AG04449 (cell line): ENCODE measurements at places on chromosomes 2 and 18.

GRCh38 chr18:58392324-58393000 is 236.4 kb downstream of the ALPK2 start:
- DNase-seq: no peak

- no peak for DNase-seq
Measured at GRCh38 chr2:169849710-169850109, 22.5 kb downstream of the UBR3 start.

DNA sequence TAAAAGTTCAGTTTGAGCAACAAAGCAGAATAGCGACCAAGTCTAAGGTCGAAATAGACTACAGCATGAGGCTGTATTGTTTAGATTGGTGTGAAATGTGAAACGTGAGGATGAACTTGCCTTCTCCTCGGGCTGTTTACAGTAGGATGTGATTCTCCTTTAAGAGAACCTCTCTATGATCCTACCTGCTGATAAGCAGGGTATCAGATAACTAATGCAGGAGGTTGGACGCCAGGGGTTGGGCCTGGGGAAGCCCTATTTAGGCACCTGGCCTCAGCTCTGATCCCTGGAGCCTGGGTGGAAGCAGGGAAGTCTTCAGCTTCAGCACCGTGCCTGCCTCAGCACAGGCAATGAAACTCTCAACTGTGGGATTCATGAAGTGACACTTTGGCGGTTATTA is 11.4 kb downstream of the CRYGD start:
- no peak for DNase-seq

DNA sequence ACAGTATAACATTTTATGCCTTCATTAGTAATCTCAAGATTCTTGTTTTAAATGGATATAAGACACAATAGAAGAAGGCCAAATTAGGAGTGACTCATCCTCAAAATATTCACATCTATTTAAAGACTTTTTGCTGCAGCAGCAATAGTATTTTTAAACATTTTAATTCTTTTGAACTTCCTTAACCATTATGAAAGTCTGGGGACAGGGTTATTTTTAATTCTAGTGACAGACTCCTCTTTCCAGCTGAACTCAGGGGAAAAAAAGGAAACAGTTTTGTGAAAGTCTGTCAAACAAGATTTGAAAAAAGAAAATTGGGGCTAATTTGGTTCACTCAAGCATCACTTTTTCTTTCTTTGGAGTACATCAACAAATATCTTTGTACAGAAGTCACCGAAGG is 541.8 kb downstream of the NUP35 start:
- no peak for DNase-seq

GRCh38 chr2:200856806-200857205 is 7.7 kb downstream of the CLK1 start:
- DNase-seq: no peak

DNA sequence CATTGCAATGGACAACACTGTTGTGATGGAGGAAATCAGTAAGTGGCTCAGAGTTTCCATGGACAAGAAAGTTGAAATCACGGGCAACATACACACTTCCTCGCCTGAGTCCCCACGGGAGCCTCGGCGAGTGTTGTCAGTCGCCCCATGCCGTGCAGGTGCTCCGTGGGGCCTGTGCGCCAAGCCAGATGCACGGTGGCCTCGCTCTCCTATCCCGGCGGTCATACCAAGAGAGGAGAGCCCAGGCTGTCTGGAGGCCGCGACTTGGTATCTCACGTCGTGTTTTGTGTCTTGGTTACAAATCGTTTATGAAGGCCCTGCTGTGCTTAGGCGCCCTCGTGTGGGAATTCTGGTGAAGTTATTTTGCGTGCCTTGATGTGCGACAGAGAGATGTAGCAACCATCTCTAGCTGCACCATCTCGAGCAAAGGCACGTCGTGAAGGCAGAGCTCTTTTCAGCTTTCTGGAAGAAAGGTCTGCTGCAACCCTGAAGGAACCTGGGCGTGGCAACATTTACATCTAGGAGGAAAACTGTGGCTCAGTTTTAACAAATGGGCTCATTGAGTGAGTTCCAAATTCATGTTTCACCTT is 21.8 kb downstream of the ATG4B start:
- DNase-seq: no peak

DNA sequence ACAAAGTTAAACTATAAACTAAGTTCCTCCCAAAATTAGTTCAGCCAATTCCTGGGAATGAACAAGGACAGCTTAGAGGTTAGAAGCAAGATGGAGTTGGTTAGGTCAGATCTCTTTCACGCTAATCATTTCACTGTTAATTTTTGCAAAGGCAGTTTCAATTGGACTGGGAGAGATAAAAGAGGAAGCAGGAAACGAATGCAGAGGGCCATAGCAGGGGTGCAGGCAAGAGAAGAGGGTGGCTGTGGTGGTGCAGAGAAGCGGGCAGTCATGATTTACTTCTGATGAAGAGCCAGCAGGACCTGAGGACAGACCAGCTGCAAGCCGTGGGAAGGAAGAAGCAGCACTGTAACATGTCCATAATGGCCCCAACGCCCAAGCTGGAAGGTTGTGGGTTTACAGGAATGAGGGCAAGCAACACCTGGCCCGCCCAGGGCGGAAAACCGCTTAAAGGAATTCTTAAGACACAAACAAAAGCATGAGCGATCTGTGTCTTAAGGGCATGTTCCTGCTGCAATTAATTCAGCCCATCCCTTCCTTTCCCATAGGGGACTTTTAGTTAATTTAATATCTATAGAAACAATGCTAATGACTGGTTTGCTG is 4.1 kb upstream of the RMP24 start:
- DNase-seq: no peak

DNA sequence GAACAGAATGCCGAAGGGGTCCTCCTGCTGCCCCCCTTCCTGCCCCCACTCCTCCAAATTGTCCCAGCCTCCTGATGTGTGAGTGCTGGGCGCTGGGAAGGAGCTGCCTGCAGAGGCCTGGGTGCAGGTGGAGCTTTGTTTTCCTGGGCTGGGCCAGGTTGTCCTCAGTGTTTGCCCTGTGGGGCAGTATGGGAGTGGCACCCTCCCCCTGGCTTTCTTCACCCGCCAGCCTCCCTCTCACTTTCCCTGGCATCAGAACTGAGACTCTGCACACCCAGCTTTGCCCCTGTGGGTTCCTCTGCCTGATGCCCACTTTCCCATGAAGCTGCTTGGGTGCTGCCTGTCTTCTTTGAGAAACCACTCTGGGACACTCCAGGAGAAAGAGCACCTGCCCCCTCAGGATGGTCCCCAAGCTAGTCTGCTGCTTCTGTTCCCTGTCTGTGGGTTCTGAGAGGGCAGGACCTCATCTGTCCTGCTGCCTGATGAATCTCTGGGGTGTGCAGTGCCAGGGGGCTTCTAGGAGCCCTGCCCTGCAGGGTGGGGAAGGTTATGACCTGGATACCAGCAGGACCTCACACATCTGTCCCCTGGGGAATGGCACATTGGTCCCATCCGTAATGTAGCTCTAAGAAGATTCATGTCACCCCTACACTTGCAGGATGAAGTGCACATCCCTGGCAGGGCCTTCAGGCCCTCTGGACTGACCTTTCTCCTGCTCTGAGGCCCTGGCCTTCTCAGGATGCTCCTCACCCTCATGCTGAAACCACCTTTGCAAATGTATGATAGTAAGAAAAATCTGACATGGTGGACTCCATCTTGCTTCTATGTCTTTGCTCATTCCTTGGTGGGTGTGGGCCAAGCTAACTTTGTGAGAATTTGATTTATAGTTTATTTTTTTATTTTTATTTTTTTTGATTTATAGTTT is 146.8 kb upstream of the HS6ST1 start:
- no peak for DNase-seq

- no peak for DNase-seq
Measured at GRCh38 chr2:238499731-238500580, 73.2 kb downstream of the ASB1 start.

- DNase-seq: no peak
Measured at GRCh38 chr2:5412001-5412400, 280.2 kb upstream of the SOX11 start.

DNA sequence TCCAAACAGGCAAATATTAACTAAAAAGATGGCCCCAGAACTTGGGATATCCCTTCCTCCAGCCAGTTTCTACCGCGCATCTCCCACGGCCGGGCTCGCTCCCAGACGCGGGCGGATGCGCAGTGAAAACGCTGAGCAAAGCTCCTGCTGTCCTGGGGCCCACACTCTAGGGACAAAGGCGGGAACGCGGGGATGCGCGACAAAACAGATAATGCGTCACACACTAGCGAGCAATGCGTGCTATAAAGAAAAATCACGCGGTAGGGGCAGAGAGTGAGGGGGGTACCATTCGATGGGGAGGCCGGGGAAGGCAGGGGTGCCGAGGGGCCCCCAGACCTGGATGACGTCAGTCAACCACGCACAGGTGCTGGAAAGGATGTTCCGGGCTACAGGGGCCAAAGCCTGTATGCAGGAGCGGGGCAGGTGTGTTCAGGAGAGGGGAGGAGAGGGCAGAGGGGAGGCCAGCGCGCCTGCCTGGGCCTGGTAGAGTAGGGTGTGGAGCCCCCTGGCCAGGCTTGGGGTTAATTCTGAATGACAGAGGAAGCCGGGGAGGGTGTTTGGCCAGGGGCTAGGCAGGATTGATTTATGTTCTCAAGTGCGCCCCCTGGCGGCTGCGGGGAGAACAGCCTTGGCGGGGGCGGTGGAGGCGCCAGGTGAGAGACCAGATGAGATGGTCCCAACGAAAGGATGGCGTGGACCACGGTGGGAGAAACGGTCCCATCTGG is 14.9 kb upstream of the ITM2C start:
- DNase-seq: no peak

DNA sequence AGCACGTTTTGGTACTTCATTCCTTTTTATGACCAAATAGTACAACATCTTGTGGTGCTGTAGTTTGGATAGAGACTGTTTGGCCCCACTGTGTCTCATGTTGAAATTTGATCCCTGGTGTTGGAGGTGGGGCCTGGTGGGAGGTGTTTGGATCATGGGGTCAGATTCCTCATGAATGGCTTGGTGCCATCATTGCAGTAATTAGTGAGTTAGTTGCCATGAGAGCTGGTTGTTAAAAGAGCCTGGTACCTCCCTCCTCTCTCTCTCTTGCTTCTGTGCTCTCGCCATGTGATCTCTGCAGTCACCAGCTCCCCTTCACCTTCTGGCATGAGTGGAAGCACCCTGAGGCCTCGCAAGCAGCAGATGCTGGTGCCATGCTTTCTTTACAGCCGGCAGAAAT is 50.9 kb downstream of the NCAPH start:
- DNase-seq: no peak

DNA sequence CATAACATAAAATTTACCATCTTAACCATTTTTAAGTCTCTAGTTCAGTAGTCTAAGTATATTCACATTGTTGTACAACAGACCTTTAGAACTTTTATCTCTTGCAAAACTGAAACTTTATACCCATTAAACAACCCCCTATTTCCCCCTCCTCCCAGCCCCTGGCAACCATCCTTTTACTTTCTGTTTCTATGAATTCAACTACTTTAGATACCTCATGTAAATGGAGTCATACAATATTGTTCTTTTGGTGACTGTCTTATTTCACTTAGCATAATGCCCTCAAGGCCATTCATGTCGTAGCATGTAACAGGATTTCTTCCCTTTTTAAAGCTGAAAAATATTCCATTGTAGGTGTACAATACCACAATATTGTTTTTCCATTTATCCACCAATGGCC is 129.8 kb downstream of the PDE11A start:
- no peak for DNase-seq

GRCh38 chr2:213416832-213417231 is 132.6 kb downstream of the SPAG16 start:
- no peak for DNase-seq

GRCh38 chr2:109144721-109145120 is 15.7 kb downstream of the SH3RF3 start:
- no peak for DNase-seq

DNA sequence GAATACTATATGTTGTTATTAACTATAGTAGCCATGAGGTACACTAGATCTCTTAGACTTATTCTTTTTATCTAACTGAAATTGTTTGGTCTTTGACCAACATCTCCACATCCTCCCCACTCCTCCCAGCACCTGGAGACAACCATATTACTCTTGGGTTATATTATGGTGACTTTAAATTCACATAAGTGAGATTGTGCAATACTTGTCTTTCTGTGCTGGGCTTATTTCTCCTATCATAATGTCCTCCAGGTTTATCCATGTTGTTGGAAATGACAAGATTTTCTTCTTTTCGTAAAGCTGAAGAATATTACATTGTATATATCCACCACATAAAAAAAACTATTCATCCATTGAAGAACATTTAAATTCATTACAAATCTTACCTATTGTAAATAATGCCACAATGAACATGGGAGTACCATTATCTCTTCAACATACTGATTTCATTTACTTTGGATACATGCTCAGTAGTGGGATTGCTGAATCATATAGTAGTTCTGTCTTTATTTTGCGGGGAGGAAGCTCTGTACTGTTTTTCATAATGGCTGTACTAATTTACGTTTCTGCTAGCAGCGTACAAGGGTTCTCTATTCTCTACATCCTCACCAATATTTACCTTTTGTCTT is 159.2 kb upstream of the SCN7A start:
- DNase-seq: no peak
